Naive thymus-derived CD8-positive, alpha-beta T cell (primary cell): ENCODE measurements at places on chromosomes 2 and 18. TPM values are rescaled to one million over a fixed set of nuclear protein-coding genes. Genes with fewer than 3 reads are reported as not detected.
A peak's percentile ranks its signal among the peaks of the same experiment; 100 is the strongest.

Gene SLC14A1
- total RNA-seq = 4.1 TPM

- no peaks in the 10 kb centered on the region for H3K4me1 ChIP-seq
- no peaks in the 10 kb centered on the region for H3K27me3 ChIP-seq
- H3K36me3 ChIP-seq = no peaks in the 10 kb centered on the region
- no peak for DNase-seq
- H3K4me3 ChIP-seq = no peak overlapping the region
Observed at GRCh38 chr2:67462738-67463496, 65.8 kb downstream of the ETAA1 start.

Gene CCDC141
- total RNA-seq = 27.0 TPM

DNA sequence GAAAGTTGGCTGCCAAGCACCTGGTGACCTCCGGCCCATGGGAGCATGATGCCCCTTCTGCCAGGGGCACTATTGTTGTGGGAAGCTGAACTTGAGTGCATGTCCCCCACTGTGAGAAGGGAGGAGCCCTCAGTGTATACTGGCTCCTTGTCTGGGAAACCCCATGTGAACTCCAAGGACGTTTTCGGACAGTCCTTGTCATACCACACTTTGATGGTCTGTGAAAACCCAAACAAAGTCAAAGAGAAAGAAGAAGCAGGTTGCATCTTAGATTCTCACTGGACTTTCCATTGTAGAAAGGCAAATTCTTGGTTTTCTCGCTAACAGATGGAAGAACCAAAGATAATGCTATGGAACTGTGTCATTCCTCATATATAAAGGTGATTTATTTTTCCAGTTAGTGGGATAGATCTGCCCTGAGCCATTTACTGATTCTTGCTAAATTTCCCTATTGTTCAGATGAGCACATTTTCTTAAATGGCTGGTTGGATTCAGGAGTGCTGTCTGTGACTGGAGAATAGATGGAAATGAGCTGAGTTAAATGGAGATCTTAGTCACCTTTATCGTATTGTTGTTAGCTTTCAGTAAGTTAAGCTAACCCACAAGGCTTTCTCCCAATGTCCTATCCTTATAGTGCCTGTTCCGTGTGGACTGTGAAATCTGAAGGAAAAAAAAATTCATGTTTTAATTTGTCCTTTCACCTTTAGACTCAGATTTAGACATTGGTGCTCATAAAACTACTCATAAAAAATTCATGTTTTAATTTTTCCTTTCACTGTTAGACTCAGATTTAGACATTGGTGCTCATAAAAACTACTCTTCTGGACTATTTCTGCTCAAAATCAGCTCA lies 166.6 kb downstream of the ACTR3 start:
- no peak overlapping the region for H3K27ac ChIP-seq
- peaks cover 22% of the 10 kb centered on the region for H3K27me3 ChIP-seq
- DNase-seq = no peak
- no peaks in the 10 kb centered on the region for H3K4me1 ChIP-seq

DNA sequence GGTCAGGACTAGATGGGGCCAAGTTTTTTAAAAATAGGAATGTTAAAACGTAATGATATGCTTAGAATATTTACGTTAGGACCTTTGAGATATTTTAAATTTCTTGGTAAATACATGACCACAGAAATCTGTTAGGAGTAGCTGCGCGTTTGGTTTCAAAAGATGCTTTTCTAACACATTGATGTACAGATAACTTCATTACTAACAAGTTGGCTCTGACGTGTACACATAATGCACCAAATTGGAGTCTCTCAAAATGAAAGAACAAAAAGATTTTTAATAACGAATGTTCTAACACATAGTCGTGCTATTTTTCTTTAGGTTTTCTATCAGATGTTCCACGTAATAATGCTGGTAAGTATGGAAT lies 608 bp downstream of the PHOSPHO2 start:
- DNase-seq = no peak
- peaks cover 29% of the 10 kb centered on the region for H3K4me1 ChIP-seq
- H3K27me3 ChIP-seq = peaks cover 16% of the 10 kb centered on the region
- H3K36me3 ChIP-seq = peaks cover 22% of the 10 kb centered on the region

DNA sequence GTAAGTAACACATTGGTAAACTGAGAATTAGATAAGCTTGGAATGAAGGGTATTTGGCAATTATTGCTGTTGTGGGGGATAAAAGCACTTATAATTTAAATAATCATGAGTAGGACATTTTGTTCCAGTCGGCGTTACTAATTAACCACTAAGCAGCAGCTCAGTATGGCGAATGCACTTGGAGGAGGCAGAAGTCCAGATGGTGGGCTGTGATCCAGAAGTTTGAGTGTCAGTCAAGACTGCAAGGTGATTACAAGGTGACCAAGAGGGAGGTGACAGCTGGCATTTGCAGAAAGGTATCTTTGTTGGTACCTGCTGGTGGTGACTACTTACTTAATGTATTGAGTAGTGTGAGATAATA lies 643.6 kb upstream of the FAM98A start:
- H3K27me3 ChIP-seq = no peaks in the 10 kb centered on the region
- no peak overlapping the region for H3K27ac ChIP-seq
- H3K36me3 ChIP-seq = no peaks in the 10 kb centered on the region
- H3K4me3 ChIP-seq = no peak overlapping the region
- no peaks in the 10 kb centered on the region for H3K4me1 ChIP-seq
- no peak for DNase-seq

GRCh38 chr2:52613064-52613463 lies 1154.5 kb upstream of the CHAC2 start:
- no peak overlapping the region for H3K27ac ChIP-seq
- DNase-seq = no peak
- H3K4me1 ChIP-seq = no peaks in the 10 kb centered on the region
- H3K4me3 ChIP-seq = no peak overlapping the region
- H3K27me3 ChIP-seq = no peaks in the 10 kb centered on the region
- no peaks in the 10 kb centered on the region for H3K36me3 ChIP-seq

DNA sequence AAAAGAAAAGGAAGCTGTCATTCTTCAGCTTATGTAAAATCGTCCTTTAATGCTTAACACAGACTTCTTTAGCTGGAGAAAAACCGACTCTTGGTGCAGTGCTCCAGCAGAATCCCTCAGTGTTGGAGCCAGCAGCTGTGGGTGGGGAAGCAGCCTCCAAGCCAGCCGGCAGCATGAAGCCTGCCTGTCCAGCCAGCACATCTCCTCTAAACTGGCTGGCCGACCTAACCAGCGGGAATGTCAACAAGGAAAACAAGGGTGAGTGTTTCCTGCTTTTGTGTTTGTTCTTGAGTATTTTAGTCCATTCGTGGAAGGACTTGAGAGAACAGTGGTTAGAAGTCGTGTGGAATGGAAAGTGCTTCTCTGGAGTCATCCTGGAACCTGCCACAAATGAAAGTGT lies 38.9 kb downstream of the KDM3A start:
- no peak overlapping the region for H3K4me3 ChIP-seq
- peaks cover 95% of the 10 kb centered on the region for H3K36me3 ChIP-seq
- H3K27me3 ChIP-seq = no peaks in the 10 kb centered on the region
- peaks cover 7% of the 10 kb centered on the region for H3K4me1 ChIP-seq
- no peak for DNase-seq
- peak overlapping the region; percentile 19 for H3K27ac ChIP-seq

GRCh38 chr2:133884739-133885381 lies 316.6 kb upstream of the NCKAP5 start:
- no peaks in the 10 kb centered on the region for H3K36me3 ChIP-seq
- no peak for DNase-seq
- H3K4me3 ChIP-seq = no peak overlapping the region
- no peak overlapping the region for H3K27ac ChIP-seq
- H3K27me3 ChIP-seq = peaks cover 35% of the 10 kb centered on the region

DNA sequence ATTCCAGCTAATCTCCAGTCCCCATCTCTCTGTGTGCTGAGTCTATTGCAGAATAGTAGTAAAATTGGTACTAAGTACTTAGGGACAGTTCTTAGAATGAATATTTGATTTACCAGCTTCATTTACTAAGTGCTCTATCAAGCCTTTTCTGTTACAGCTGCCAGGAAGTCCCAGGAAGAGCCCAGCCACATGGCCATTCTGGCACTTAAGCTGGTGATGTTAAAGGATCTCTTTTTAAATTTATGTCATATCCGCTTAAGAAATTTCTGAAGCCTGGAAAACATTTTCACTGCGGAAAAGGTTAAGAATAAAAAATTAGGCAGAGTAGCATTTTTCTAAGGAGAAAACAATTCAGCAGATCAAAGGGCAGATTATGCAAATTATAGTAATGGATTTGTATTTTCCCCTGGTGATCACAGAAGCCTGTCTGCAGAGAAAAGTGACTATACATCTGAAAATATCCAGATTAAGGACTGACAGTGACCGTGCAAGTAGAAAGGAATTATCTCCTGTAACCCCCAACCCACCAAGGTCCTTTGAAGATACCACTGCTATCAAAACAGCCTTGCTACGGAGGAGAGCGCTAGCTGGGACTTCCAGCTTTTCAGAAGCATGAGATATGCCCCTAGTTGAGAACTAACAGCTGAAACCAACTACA lies 260.8 kb downstream of the SH3BP4 start:
- no peak overlapping the region for H3K27ac ChIP-seq
- H3K4me1 ChIP-seq = peaks cover 3% of the 10 kb centered on the region
- H3K4me3 ChIP-seq = no peak overlapping the region

- no peak overlapping the region for H3K4me3 ChIP-seq
Observed at GRCh38 chr2:158189526-158189925, 87.8 kb downstream of the UPP2 start.

DNA sequence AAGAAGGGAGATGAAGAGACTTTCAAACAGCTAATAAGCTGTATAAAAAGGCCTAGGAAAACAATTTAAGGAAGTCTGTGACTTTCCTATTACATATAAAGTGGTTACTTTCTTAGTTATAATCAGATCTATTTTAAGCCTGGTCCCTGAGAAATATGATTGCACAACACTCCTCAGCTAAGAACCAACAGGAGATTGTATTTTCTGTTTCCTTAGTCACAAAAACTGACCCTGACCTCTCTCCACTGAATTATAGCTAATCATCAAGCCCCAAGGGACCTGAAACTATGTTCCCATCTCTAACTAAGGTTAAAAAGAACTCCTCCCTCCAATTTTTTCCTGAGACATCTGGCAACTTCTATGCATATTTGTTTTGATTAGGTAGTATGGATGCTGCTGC lies 106.9 kb downstream of the ROCK1 start:
- DNase-seq = no peak
- peaks cover 28% of the 10 kb centered on the region for H3K36me3 ChIP-seq
- H3K27me3 ChIP-seq = no peaks in the 10 kb centered on the region
- peak overlapping the region; percentile 77 for H3K27ac ChIP-seq

GRCh38 chr18:500632-501405 lies at the start of gene COLEC12:
Gene COLEC12, minus strand, starts transcription at chr18:500701. Its CDS starts 187 bp downstream, at chr18:500514.
- no peak within 1 kb of the TSS for H3K4me3 ChIP-seq
- no peaks in the 10 kb centered on the region for H3K36me3 ChIP-seq
- H3K4me1 ChIP-seq = no peaks in the 10 kb centered on the region
- DNase-seq = no peak
- no peak within 1 kb of the TSS for H3K27ac ChIP-seq
- H3K27me3 ChIP-seq = peaks cover 54% of the 10 kb centered on the region

Gene CASP10
- total RNA-seq = 48.1 TPM

DNA sequence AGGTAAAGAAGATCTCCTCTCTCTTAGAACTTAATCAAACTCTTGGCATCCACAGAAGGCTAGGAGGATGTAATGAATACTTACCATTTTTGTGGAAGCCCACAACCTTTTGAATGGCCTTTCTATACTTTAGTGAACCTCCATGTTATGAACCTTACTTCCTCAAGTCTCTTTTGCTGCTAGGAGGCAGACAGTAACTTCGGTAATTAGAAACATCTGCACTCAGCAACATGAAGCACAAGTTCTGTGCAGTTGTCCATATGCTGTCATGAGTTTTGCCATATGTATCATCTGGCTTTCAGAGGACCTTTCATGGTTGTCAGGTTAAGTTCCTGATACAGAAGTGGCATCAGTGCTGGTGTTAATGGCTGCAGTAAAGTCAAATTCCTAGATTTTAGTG lies 50.4 kb downstream of the PDK1 start:
- no peak overlapping the region for H3K27ac ChIP-seq
- no peaks in the 10 kb centered on the region for H3K27me3 ChIP-seq
- no peak overlapping the region for H3K4me3 ChIP-seq
- H3K36me3 ChIP-seq = peaks cover 9% of the 10 kb centered on the region
- peaks cover 8% of the 10 kb centered on the region for H3K4me1 ChIP-seq
- DNase-seq = no peak

- DNase-seq = no peak
- peak overlapping the region; percentile 96 for H3K4me3 ChIP-seq
- no peaks in the 10 kb centered on the region for H3K27me3 ChIP-seq
- peak overlapping the region; percentile 80 for H3K27ac ChIP-seq
- peaks cover 14% of the 10 kb centered on the region for H3K36me3 ChIP-seq
- peaks cover 47% of the 10 kb centered on the region for H3K4me1 ChIP-seq
Observed at GRCh38 chr2:171894612-171894947, 536 bp upstream of the SLC25A12 start.

Gene RND3
- total RNA-seq = not detected

Gene ALPP
- total RNA-seq = not detected

Gene POTEC
- total RNA-seq = not detected

DNA sequence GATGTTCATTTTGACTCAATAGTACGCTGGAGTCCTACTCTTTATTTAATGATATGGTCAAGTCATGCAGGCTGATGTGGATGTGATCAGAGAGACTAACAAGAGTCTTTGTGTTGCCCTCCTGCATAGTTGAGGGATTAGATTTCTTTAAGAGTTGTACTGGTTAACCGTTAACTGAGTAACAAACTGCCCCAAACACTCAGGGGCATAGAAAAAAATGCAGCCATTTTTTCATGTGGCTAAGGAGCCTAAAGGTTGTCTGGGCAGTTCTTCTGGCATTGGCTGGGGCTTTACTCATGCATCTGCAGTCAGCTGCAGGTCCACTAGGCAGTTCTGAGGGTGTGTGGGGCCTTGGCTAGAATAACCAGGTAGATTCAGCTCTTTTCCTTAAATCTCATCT lies 32.5 kb downstream of the DOCK10 start:
- H3K4me1 ChIP-seq = peaks cover 68% of the 10 kb centered on the region
- DNase-seq = no peak
- no peak overlapping the region for H3K4me3 ChIP-seq
- H3K27ac ChIP-seq = peak overlapping the region; percentile 76

Gene MYO5B
- not detected for total RNA-seq

Gene C2orf66
- not detected for total RNA-seq

DNA sequence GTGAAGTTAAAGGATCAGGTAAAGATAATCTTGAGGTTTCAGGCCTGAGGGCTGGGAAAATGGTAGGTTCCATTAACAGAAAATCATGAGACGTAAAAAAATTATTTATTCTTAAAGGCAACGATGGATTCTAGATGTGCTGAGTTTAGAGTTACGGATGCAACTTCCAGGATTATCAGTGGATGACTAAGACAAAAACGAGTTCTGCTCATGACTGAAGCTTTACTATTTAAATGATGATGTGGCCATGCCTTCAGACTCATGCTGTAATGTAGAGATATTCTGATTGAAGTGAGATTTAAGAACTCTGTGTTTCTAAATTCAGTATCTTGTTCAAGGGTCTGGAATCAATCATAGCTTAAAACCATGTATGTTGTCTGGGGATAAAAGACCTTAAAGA lies 5.0 kb downstream of the TMEM237 start:
- no peak for DNase-seq
- peaks cover 24% of the 10 kb centered on the region for H3K36me3 ChIP-seq
- H3K4me3 ChIP-seq = no peak overlapping the region
- no peaks in the 10 kb centered on the region for H3K27me3 ChIP-seq
- no peak overlapping the region for H3K27ac ChIP-seq
- H3K4me1 ChIP-seq = peaks cover 7% of the 10 kb centered on the region

Gene ANKRD30BL
- not detected for total RNA-seq
